Esophagus squamous epithelium (tissue), 5 donors: ENCODE measurements at places on chromosomes 2 and 18.

- no peak for DNase-seq
Measured at GRCh38 chr2:221018262-221018661, 553.8 kb downstream of the EPHA4 start.

DNA sequence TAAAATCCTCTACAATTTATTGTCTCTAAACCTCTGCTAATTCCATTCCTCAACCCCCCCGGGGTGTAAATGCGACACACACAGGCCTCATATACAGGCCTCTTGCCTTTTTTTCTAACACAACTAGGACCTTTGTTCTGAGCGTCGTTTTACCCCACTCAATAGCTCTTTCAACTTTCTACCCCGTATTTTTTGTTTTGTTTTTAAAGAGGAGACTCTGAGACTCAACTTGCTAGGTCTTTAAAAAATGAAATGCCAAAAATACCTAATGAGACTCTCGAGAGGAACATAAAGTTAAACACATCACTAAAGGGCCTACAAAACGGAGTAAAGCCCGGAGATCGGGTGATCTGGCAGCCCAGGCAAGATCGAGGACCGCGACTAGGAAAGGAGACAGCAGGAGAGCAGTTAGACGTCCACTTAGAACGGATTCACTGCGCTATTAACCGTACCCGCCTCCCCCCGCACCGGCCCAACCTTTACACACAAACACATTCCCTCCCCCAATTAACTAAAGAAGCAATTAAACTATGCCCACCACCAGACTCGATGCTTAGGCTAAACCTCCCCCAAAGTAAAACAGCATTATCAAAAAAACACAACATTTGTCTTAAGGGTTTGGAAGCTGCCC is 1.7 kb downstream of the TRIP12 start:
- no peak for DNase-seq

DNA sequence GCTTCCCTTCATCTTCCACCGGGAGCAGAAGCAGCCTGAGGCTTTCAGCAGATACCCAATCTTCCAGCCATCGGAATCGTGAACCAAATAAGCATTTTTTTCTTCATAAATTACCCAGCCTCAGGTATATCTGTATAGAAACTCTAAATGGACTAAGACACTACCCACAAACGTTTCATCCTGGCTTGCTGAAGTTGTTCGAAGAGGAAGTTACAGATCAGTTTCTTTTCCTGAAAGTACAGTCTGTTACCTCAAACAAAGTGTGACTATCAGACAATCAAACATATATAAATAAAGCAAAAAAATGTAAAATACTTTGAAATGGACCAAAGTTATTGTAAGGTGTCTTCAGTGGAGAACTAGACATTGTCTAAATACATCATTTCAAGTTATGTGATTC is 97.9 kb downstream of the MREG start:
- DNase-seq: no peak

- DNase-seq: no peak
Measured at GRCh38 chr2:188450732-188451483, 159.2 kb downstream of the GULP1 start.

DNA sequence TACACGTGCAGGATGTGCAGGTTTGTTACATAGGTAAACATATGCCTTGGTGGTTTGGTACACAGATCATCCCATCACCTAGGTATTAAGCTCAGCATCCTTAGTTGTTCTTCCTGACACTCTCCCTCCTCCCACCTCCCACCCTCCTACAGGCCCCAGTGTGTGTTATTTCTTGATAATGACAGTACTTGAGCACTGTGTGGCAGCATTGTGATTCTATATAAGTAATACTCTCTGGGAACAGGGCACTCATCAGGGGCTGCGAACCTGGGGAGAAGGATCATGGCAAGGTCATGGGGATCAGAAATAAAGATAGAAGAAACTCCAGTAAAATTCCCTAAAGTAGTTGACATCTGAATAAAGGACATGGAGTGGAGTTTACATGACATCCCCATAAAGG is 1256.2 kb upstream of the CRIM1 start:
- DNase-seq: no peak

DNA sequence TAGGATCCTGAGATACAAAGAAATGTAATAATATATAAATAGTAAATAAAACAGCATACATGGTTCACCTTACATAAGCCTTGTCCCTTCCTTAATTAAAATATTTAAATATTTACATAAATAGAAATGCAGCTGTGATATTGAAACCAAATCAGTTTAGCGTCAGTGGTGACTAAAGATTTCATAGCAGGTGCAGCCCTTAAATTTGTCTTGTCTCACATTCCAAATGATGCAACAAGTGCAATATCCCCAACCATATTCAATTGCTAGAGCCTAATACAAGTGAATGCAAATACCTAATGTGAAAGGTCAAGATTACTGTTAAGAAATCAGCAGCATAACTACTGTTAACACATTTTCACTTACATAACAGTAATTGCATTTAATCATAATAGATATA is 539.5 kb downstream of the NYAP2 start:
- DNase-seq: no peak

- no peak for DNase-seq
Measured at GRCh38 chr2:107553539-107553938, 273.2 kb upstream of the RGPD4 start.

GRCh38 chr2:55153584-55154299 is 78.4 kb downstream of the CLHC1 start:
- DNase-seq: no peak

GRCh38 chr2:67320861-67321587 is 76.1 kb upstream of the ETAA1 start:
- DNase-seq: no peak

DNA sequence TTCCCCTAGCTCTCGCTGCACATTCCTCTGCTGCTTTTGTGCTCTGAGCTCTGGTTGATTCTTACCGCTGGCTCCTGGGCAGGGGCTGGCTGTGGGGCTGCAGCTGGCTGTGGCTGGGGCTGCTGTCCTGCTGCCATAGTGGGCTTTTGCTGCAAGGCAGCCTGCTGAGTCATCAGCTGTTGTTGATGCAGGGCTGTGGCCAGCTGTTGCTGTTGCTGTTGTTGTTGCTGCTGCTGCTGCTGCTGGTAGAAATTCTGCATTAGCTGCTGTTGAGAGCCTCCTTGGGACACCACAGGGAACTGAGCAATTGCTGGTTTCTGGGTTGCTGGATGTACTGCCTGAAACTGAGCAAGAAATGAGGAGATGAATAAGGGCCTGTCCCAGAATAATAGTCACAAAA is 77.2 kb upstream of the NFU1 start:
- no peak for DNase-seq

- no peak for DNase-seq
Measured at GRCh38 chr2:143124445-143124844, 4.8 kb upstream of the ARHGAP15 start.

- no peak for DNase-seq
Measured at GRCh38 chr2:105432044-105432399, 33.2 kb upstream of the FHL2 start.

- DNase-seq: no peak
Measured at GRCh38 chr18:13019301-13019700, 28.1 kb downstream of the CEP192 start.

GRCh38 chr2:198703281-198703680 is 754.5 kb downstream of the SATB2 start:
- DNase-seq: no peak

- no peak for DNase-seq
Measured at GRCh38 chr18:42559069-42559690, 556.3 kb downstream of the RIT2 start.

DNA sequence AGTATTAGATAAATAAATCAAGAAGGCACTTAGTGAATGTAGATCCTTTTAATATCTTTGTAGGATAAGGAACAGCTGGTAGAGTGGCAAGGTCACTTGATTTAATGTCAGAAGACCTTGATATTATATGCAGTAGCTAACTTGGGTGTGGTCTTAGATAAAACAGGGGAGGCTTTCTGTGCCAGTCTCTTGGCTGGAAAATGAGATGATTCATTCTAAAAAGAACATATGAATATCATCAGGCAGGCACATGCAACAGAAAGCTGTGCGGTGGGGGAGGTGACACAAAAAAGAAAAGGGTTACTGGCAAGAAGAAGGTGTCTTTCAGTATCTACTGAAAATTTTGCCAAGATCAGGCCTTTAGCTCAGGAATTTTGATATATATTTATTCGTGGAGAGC is 931.7 kb upstream of the CELF4 start:
- no peak for DNase-seq

GRCh38 chr18:39748727-39749126 is 2183.1 kb upstream of the CELF4 start:
- DNase-seq: no peak

DNA sequence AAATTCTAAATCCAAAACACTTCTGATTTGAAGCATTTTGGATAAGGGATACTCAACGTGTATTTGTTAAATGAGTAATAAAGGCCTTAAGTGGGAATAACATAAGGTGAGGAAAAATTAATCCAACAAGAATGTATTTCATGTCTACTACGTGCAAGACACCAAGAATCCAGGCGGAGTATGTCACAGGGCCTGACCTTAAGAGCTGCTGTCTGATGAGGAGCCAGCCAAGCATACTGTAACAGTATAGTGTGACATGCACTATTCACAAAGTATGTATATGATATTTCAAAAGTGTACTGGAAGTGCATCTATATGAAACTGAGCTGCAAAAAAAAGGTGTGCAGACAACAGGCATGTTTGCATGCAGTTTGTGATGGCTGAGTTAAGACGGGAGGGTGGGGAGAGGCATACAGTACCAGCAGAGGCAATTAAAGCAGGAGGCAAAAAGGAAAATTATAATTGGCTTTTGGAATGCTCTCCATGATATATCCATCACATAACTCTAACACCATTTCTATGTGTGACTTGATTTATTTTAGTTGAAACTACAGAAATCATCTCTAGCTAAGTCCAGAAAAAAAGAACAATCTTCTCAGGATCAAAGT is 18.2 kb downstream of the IWS1 start:
- DNase-seq: no peak
